ENCODE measurements at places on chromosomes 7 and 10.

DNA sequence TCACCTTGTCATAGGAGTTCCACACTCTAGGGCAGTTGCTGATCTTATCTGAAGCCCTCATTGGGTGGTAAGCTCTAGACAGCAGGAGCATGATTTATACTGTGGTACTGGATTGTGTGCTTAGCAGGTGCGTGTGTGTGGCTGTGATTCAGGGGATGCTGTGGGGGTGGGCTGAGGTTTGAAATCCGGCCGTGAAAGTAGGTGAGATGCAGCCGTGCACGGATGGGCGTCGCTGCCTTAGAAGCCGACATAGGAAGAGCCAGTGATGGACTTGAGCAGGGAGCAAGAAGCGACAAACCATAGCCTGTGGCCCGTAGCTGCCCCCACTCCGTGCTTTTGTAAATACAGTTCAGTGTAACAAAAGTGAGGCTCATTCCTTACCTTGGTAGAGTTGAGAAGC lies 38.2 kb downstream of the PROSER2 start:
- no peak for DNase-seq

GRCh38 chr10:15228426-15228825 lies 59.9 kb upstream of the NMT2 start:
- no peak for DNase-seq

DNA sequence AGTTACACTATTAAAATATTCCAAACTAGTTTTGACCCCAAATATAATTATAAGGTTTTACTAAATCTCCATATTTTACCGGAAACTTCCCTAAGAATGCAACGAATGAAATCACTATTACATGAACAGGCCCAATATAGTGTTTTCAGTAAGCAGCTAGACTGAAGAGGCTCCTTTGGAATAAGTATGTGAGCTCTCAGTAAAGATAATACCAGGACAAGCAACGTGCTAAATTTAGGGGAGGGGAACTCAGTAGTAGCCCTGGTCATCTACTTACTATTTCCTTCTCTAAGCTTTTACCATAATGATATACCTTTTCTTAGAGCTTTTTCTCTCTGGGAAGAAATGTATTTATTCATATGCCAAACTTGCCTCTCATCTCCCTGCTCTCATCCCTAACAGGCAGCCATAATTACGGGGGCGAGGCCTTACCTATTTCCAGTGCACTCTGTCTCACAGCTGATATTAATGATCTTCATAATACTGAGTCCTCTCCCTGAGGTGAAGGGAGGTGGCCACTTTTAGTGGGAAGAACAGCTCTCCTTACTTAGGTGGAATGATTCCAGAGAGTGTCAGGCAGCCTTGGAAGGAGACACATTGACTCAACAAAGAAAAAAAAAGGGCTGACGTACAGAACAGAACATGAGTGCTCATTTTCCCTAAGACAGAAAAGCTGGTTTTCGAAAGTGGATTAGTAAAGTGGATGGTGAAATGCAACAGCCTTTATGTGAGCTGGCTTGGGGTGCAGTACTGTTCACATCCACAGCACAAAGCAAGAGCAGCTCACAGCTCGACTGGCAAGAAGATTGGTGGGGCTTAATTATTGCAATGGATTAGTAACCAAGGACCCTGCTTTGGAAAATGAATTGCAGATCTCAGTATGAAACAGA lies 165.4 kb downstream of the GLI3 start:
- DNase-seq, result no peak

DNA sequence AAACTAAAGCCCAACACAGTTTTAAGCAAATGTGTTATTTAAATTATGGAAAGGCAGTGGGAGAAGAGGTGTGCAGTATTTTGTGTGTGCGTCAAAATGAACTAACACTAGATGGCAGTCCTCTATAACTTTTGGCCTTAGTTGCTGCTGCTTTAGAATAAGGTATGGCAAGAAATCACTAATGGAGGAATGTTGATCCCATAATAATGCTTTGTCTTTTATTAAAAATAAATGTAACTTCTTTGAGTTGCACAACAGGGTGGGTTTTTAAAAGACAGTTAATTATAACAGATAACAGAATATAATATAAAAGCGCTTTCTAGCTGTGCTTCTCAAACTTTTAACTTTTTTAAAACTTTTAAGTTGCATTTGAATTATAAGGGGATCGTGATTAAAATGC lies 56.4 kb downstream of the BBS9 start:
- peak; percentile 53 for DNase-seq

- DNase-seq, result no peak
Observed at GRCh38 chr7:139687211-139687954, 90.4 kb downstream of the HIPK2 start.

All from GM13976 (cell line).